Non-pigmented ciliary epithelial cell (primary cell): ENCODE measurements at places on chromosomes 1 and 21.

DNA sequence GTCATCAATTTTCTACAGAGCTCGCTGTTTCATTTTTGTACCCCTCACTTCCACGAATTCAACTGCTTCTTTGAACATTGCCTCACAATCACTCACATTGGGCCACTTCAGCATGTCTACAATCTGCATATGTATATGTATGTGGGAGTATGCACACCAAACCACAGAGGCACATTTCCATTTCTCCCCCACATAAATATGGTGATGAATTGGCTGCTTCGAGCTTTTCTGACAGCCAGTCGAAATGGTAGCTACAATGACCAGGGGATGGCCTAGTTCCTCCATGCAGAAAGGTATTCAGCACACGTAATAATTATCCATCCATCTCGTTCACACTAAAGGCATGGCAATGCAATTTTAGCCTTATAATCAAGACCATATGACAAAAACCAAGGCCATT, 229.6 kb upstream of the ESRRG start:
- no peak for DNase-seq

DNA sequence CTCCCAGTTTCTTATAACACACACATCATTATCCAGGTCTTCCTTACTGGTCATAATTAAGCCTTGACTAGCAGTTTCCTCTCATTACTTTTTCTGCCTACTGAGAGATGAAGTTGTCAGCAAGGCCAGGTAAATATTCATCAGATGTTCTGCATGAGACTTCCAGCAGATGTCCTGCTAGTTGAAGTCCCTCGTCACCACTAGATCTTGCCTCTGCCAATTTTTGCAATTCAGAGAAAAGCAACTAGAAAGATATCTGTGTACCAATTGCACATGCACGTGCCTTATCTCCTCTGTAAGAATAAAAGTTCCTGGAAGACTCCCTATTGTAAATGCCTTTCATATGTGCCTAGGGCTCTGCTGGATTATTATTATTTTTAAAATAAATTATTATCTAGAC, 18.3 kb downstream of the ACKR1 start:
- no peak for DNase-seq

DNA sequence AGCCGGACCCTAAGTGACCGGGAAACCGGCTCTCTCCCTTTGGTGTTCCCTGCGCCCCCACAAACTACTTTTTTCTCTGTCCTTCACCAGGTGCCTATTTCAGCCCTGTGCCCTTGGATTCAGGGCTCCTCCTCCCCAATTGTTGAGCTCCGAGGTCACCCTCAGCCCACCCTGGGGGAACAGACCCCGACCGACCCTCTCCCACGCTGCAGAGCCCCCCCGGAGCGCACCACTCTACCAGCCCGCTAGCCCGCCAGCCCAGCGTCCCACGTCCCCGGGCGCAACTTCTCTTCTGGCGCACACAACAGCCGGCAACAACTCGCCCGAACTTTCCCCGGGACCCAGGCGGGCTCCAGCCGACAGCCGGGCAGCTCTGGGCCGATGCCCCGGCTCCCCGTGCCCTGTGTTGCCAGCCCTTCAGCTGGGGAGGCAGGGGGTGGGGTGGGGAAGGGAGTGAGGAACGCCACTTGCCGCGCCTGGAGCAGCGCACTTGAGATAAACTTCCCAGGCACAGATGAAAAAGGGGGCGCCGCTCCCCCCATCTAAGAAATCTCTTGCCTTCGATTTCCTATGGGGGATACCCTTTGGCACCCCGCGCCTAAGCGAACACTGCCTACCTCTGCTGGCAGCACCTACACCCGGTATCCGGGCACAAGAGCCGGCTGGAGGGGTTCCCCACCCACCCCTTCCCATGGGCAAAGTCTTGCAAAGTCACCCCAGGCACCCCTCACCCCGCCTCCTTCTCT, 997 bp downstream of the CASZ1 start:
- no peak for DNase-seq

GRCh38 chr1:33837635-33838034, 26.2 kb upstream of the HMGB4 start:
- DNase-seq, result no peak

DNA sequence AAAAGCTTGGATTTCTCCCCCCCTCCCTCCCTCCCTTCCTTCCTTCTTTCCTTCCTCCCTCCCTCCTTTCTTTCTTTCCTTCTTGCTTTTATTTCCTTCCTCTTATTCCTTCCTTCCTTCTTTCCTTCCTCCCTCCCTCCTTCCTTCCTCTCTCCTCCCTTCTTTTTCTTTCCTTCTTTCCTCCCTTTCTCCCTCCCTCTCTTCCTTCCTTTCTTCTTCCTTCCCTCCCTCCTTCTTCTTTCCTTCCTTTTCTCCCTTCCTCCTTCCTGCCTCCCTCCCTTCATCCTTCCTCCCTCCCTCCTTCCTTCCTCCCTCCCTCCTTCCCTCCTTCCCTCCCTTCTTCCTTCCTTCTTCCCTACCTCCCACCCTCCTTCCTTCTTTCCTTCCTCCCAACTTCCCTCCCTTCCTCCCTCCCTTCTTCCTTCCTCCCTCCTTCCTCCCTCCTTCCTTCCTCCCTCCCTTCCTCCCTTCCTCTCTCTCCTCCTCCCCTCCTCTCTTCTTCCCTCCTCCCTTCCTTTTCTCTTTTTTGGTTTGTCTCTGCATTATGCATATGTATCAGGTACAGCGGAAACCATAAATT, 22.8 kb downstream of the WDR64 start:
- no peak for DNase-seq

DNA sequence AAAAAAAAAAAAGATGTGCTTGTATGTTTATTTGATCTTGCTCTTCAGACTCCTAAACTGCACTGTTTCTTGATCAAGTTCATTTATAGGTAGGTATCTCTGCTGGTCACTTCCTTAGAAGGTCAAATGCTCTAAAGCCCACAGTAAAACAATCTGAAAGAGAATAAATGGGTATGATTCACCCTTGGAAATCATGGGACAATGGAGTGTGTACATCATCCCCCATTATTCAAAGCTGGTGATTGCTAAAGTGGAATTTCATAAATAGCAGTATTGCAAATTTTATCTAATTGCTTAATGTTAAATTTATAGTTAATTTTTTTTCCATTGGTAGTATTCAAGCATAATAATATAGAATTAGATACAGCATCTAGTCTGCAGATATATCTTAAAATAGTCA, 53.4 kb downstream of the MIER1 start:
- DNase-seq, result no peak

DNA sequence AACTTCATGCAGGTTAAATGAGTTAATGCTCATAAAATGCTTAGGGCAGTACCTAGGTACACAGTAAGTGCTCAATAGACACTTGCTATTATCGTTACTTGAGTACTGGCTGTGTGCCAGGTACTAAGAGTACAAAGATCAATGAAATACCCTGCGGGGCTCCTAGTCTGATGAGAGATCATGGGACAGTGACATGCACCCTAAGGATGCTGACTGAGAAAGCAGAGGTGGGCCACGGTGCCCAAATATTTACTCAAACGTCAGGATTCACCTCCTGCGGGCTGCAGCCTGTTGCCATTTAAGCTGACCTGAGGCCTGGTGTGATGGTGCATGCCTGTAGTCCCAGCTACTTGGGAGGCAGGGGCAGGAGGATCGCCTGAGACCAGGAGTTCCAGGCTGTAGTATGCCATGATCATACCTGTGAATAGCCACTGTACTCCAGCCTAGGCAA, 19.8 kb upstream of the LUZP1 start:
- no peak for DNase-seq

- no peak for DNase-seq
These were observed 1.8 kb downstream of the ZNF362 start for GRCh38 chr1:33257772-33258712.

- DNase-seq, result no peak
These were observed 645.0 kb upstream of the PTBP2 start for GRCh38 chr1:96076589-96076988.

DNA sequence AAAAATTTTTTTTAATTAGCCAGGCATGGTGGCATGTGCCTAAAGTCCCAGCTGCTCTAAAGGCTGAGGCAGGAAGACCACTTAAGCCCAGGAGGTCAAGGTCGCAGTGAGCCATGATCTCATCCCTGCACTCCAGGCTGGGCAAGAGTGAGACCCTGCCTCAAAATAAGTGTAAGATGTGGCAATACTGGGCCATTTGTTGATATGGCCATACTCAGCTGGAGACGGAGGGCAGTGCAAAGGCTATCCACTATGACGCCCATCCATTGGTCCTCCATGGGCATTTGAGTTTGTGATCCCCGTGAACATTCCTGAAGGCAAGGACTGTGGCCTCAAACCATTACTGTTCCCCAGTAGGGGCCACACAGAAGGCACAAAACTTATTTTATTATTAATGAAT, 1.5 kb downstream of the CASP9 start:
- no peak for DNase-seq

DNA sequence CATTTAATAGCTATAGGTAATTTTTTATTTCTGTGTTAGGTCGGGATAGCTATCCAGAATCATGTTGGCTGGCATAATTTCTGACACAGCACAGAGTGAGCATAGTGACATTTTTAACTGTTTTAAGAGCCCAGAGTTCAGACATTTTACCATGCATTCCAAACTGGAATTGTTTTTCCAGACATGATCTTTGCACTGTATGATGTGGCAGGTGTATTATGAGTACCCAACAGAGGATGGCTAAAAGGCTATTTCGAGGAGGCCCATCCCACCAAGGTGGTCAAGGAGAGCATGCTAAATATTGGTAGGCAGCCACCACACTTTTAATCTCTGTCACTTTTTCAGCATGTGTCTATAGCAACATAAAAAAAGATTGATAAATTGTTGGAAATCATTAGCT, 137.3 kb upstream of the ST6GALNAC5 start:
- DNase-seq, result no peak

- DNase-seq, result no peak
These were observed 4.2 kb downstream of the GJA4 start for GRCh38 chr1:34796990-34797389.

DNA sequence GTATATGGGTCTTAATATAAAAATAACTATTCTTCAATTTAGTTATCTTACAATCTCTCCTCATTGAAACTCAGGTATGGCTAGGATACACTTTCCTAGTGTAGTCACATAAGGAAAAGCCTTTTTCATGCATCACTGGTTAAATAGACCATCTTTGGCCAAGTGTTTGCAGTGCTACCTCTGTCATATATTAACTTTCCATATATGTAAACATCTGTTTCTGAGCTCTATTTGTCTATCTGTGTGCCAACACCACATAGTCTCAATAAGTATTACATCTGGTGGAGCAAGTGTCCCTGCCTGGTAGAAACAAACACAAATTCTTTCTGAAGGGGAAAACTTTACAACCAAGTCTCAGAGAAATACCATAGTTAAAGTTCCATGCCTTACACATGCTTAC, 134.6 kb downstream of the TSEN15 start:
- DNase-seq, result no peak

DNA sequence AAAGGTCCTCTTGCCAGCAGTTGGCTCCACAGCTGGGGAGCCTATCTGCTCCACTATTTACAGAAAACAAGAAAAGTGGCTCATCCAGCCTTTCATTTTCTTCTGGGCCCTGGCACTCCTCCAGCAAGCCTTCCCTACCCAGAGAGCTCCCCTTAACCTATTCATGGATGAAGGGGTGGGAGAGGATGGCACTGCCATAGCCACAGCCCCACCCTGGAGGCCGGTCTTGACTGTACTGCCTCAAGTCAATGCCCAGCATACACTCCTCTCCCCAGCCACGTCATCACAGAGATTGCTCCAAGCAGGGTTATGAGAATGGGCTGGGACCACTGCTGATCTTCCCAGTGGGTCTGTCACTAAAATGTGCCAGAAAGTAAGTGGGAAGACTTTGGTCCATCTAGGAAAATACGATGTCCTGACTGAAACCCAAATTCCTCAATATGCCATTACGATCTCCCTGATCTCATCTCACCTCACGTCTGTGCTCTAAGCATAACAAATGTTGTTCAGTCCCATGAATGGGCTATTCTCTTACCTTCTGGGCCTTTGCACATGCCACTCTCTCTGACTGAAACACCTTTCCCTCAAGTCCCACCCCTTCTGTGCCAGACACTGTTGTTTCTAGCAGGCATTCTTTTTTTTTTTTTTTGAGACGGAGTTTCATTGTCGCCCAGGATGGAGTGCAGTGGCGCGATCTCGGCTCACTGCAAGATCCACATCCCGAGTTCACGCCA, 21.4 kb upstream of the PTAFR start:
- DNase-seq, result no peak

DNA sequence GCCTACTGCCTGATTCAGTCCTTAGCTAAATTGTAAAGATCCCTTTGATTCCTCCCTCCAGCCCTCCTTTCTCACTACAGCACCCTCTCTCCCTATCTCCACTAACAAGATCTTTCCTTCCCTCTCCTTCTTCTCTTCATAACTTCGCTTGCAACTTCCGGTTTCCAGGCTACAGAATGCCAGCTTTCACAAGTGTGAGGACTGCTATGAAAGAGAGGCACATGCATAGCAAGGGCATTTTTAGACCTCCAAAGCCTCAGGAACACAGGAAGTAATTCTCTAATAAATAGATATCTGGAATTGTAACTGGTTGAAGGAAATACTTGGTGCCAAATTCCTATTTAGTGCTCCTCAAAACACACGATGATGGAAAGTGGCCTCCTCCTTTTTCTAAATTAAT, 196.7 kb downstream of the HLX start:
- no peak for DNase-seq

GRCh38 chr1:201554190-201554600, 15.3 kb downstream of the NAV1 start:
- no peak for DNase-seq

DNA sequence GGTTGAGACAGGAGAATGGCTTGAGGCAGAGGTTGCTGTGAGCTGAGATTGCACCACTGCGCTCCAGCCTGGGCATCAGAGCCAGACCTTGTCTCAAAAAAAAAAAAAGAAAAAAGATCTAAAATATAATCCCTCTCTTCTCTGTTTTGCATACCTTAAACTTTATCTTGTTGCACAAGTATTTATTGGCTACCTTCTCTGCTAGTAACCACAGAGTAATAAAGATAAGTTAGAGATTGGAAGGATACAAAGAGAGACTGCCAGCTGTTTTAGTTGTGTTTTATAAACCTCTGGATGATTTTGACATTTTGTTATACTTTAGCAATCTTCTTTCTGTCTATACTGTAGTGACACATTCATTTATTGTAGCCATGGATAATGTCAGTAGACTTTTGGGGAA, 27.7 kb downstream of the AGO3 start:
- DNase-seq, result no peak

GRCh38 chr1:179818260-179818659, 59.3 kb downstream of the TOR1AIP2 start:
- no peak for DNase-seq

GRCh38 chr1:182617734-182618351, 13.7 kb upstream of the RGS16 start:
- no peak for DNase-seq

DNA sequence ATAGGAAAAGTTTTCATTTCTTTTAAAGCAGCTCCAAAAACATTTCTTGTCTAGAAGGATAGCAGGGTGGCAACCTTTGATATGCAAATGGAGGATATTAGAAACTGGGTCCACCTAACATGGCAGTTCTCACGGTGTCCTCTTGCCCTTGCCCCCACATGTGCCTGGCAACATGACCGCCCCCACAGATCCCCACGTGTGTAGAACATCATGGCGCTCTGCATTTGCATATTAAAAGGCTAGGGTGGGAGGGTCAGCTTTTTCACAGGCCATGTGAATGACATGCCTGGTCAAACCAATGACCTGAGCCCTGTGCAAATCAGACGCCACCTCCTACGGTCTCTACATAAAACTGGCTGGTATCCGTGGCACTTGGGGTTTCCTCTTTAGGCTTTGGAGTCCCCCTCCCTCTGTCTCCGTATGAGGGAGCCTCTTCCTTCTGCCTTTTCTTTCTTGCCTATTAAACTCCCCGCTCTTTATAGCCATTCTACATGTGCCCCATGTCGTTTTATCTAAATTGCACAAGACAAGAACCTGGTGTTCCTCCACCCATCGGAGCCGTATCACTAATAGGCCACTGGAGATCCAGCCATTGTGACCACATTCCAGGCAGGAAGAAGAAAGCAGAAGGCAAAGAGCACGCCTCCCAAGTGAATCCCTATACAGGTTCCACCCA, 71.3 kb downstream of the WDR4 start:
- DNase-seq, result no peak
